ENCODE measurements at places on chromosomes 6 and 20.

- DNase-seq: no peak
These were observed 655 bp downstream of the FAM184A start for GRCh38 chr6:119077643-119078375.

- DNase-seq: no peak
These were observed 340.4 kb downstream of the GRIK2 start for GRCh38 chr6:101733899-101734298.

DNA sequence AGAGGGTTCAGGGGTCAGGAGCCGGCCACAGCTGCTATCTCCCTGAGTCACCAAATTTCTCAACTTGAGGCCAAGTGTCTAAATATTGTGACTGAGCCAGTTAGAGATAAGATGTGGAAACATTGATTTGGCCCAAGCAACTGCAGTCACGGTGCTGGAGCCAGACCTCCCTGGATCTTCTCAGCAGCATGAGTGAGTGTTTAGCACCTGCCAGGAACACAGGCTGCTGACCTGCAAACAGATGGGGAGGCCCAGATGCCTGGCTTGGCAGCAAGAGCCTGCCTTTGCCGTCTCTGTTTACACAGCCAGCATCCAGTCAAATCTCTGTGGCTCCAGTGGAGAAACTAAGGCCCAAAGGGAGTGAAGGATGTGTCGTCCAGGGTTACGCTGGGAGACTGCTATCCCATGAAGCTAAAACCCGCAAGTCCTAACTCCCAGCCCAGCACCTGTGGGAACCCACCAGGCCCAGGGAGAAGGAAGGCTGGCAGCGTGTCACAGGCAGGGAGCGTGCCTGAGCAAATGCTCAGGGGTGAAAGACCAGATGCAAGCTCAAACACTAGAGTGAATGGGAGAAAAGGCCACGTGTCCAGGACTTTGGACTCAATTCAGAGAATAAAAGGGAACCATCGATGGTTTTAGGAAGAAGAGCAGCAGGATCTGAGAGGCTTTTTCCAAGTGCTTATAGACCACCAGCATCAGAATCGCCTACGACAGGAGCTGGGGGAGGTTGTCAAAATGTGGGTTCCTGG, 15.9 kb upstream of the PTGIS start:
- DNase-seq: peak; percentile 95

DNA sequence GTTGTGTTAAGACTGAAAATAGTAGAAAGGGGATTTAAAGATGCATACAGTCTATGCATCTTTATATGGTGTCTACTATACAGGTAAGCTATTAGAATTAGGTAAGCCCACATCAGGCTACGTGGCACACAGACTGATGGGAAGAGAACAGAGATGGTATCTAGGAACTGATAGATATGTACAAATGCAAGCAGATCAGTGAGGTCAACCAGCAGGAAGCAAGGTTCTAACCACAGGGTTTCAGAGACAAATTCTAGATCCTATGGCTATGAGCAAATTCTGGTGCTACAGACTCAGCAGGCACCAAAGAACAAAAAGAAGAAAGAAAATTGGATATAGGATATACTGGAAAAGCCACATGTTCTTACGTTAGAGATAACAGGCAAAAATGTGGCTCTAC, 110.6 kb downstream of the TRDN start:
- no peak for DNase-seq

GRCh38 chr6:131839388-131839787, 31.6 kb downstream of the ENPP1 start:
- no peak for DNase-seq

All from fibroblast of villous mesenchyme (primary cell).